ENCODE measurements at places on chromosomes 7 and 10.

DNA sequence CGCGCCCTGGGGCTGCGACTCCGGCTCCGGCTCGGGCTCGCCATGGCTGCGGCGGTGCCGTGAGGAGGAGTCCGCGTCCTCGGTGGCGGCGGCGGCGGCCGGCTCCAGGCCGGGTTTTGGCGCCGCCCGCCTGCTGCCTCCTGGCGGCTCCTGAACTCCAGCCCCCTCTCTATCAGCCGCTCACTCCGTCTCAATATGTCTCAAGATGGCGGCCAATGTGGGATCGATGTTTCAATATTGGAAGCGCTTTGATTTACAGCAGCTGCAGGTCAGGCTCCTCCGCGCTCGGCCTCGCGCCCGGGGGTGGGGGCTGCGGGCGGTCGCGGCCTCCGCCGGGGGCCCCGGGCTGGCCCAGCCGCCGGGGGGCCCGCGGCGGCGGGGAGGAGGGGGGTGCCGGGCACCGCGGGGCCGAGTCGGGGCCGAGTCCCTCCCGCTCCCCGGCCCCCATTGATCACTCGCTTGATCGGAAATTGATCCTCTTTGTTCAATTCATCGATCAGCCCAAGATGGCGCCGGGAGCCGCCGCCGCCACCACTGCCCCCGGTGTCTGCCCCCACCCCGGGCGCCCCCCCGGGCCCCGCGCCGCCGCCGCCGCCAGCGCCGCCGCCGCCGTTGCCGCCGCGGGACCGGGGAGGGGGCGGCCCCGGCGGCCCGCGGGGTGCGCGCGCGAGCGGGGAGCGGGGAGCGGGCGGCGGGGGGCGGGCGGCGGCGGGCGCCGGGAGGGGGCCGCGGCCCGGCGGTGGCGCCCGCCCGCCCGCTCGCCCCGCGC, 1.4 kb upstream of the CUX1 start:
- DNase-seq, result peak; percentile 73

- no peak for DNase-seq
Measured at GRCh38 chr10:109115179-109115578, 808.1 kb downstream of the XPNPEP1 start.

- no peak for DNase-seq
Measured at GRCh38 chr7:142602183-142602582, 147.1 kb upstream of the PRSS1 start.

- no peak for DNase-seq
Measured at GRCh38 chr10:71975871-71976725, 11.9 kb downstream of the CHST3 start.

DNA sequence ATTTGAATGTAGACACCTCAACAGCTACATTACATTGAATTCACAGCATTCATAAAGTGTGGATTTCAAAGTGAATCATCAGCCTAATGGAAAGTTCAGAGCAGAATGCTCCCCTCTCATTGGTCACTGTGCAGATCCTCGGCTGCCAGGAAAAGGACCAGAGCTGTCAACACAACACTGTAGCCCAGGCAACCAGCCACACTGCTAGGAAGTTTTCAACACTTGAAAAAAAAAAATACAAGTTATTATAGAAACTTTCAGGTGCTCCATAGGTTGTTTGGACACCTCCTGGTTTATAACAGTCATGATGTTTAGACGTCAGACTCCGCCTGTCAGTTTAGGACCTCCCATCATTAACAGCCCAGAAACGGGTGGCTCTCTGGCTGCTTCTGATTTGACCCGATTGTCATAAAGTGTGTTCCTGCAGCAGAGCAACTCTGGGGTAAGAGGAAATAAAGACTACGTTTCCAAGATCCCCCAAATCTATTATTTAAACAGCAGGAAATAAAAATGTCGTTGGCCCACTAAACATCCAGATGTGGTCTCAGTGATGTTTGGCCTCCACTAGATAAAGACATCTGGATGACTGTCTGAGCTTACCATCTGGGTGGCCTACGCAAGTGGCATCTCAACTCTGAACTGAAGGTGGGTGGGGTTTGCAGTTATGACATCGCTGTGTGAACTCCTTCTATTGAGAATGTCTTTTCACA, 117.4 kb downstream of the CABCOCO1 start:
- DNase-seq, result peak; percentile 44

DNA sequence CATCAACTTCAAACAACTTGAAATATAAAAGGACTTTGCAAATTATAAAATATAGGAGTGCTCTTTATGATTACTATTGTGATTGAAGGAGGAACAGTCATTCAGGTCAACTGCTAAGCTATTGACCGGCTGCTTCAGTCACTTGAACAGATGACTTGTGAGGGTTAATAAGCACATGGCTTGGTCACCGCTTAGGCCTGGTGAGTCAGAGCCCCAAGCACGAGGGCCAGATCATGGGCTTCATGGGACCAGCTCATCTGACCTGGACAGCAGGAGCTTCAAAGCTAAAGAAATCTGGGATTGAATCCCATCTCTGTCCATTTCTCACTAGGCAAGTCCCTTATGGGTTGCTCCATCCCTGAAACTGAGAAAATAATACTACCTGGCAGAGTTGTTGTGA, 60.4 kb upstream of the ADO start:
- no peak for DNase-seq

- DNase-seq, result no peak
Measured at GRCh38 chr10:77582710-77583115, 54.9 kb downstream of the KCNMA1 start.

GRCh38 chr7:148587076-148587475, 3.5 kb upstream of the C7orf33 start:
- DNase-seq, result no peak

- no peak for DNase-seq
Measured at GRCh38 chr7:156173346-156173745, 361.1 kb upstream of the SHH start.

DNA sequence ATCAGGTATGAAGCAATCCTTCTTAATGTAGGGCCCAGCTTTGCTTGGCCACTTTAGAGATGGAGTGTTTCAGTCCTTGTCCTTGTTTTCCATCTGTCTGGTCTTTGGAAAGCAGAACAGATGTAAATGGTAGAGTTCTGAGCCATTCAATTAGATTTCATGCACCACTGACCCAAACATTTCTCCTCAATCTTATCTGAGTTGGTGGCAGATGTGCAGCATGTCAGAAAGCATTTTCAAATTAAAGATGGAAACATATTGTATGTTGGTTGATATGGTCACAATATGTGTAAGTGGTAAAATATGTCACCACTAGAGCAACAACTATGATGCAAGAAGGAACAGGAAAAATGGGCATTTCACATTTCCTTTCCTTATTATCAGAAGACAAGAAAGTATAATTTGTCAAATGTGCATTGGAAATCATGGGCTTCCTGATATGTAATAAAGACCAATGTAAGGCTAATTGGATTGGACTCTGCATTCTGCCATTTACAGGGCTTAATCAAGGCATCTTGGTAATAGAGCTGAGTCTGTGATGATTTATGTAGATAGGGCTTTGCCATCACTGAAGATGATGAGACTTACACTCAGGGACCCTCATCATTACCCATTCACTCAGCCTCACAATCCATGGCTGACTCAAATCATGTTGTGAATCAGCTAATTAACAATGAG, 750.7 kb downstream of the NRG3 start:
- DNase-seq, result no peak

- no peak for DNase-seq
Measured at GRCh38 chr7:27677912-27678612, 15.4 kb upstream of the HIBADH start.

- DNase-seq, result no peak
Measured at GRCh38 chr7:134450294-134451000, 8.5 kb downstream of the AKR1B1 start.

GRCh38 chr7:117841611-117842010, 31.6 kb downstream of the CTTNBP2 start:
- DNase-seq, result no peak

GRCh38 chr10:31037749-31038148, 6.1 kb upstream of the ZNF438 start:
- no peak for DNase-seq

GRCh38 chr7:138881579-138882188, 83.7 kb upstream of the ATP6V0A4 start:
- no peak for DNase-seq

GRCh38 chr7:91353848-91354247, 89.6 kb downstream of the FZD1 start:
- DNase-seq, result no peak

DNA sequence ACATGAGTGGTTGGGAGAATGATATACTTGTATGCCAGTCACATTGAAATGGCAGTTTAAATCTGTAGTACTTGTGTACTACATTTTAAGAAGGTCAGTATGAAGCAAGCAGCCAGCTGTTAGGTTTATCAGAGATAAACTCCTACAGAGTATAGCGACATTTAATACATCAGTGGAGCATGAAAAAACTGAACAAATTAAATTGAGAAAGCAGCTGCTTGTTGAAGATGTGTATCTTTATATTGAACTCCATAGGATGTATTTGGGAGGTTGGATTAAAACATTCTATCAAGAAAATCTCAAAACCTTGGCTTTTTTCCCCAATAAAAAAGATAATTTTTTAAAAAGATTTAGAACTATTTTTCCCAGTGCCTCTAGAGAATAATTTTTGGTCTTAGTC, 47.8 kb downstream of the PHF14 start:
- DNase-seq, result no peak

- DNase-seq, result no peak
Measured at GRCh38 chr7:33191340-33191739, 62.0 kb downstream of the BBS9 start.

GRCh38 chr10:132849546-132850031, 63.6 kb upstream of the NKX6-2 start:
- DNase-seq, result no peak

DNA sequence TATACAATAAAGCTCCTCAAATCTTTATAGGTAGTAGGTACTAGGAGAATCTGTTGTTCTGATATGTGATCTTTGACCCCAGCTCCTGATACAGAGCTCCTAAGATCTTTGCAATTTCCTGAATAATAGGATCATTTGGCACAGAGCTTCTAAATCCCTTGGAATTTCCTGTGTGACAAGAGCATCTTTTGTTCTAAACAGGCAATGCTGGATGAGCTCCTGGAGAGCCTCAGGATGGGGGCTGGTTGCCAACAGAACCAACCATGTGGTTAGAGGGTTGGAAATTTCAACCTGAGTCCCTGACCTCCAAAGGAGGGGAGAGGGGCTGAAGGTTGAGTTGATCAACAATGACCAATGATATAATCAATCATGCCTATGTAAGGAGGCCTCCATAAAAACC, 629.0 kb downstream of the CCSER2 start:
- DNase-seq, result no peak

DNA sequence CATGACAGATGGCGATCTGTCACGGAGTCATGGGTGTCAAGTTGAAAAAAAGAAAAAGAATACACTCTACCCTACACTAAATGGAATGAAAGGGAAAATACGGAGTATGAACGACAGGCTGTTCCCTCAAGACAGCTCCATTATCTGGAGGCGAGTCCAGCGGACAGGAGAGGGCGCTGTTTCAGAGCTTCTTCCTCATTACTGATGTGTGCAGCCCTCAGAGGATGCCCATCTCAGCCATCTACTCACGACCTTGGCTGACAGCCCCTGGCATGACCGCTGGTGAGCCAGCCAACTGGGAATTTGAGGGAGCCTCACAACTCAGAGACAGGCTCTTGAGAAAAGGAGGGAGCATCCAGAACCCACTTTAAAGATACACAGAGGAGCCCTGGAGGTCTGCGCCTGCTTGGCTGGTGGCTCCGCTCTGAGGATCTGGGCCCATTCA, 49.6 kb upstream of the SMNDC1 start:
- peak; percentile 93 for DNase-seq

GRCh38 chr10:109961174-109962001, 38.1 kb upstream of the XPNPEP1 start:
- DNase-seq, result no peak

GRCh38 chr10:32241946-32242345, 105.0 kb downstream of the EPC1 start:
- DNase-seq, result no peak

- DNase-seq, result peak; percentile 81
Measured at GRCh38 chr10:8060010-8060703, 5.7 kb downstream of the GATA3 start.

- DNase-seq, result no peak
Measured at GRCh38 chr10:14146025-14146424, 184.7 kb downstream of the FRMD4A start.

DNA sequence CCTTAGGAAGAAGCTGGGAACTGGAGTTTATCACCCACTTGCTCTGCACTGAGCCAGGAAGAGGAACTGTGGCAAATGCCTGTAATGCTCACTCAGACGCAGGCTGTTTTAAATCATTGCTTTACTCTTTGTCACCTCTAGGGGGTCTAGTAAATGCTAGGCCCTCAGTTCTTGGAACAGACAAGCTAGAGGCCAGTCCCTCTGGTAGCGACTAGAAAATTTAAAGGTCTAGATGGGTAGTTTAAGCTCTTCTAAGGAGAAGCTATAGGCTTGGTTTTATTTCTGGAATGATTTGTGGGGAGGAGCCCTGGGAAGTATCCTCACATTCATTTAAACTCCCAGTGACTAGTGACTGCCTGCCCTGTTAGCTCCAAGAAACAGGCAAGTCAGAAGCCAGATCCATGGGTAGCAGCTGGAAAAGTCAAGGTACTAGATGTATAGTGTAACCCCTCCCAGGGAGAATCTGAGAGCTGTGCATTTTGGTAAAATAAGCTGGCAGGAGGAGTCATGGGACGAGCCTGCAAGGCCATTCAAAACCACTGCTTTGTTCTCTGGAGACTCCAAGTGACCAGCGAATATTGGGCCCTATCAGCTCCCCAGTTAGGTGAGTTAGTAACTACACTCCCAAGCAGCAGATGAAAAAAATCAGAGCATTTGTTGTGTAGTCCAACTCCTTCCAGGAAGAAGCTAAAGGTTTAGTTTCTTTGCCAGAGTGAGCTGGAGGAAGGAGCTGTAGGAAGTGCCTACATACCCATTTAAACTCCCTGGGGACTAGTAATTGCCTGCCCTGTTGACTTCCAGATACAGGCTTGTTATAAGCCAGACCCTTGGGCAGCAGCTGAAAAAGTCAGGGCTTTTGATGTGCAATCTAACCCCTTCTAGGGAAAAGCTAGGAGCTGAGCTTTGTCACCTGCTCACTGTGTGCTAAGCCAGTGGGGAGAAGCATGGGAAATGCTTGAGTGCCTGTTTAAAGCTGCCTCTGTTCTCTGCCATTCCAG, 68.9 kb downstream of the DYNC1I1 start:
- no peak for DNase-seq

DNA sequence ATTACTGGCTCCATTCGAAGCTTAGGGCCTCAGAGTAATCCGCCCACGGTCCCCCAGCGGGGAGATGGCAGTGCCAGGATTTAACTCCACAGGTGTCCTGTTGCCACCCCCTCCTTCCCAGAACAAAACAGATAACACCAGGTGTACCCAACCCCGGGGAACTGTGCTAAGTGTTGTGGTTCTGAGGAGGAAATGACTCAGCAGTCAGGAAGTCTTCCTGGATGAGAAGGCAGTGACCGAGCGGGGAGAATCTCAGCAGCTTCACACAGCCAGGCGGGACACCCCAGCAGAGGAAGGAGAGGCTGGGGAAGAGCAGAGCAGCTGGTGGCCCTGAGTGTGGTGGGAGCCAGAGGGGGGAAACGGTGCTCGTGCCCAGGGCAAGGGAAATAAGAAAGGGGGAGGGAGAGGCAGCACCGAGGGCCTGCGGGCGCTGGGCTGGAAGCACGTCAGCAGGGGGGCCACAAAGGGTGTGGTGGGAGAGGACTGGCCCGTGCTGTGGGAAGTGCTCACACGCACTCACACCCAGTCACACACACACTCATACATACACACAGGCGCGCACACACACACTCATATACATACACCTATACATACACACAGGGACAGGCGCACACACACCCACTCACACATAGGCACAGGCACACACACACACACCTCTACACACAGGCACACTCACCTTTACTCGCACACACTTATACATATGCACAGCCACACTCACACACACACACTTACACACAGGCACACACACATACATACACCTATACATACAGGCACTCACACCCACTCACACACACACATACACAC, 59.8 kb upstream of the CHST15 start:
- DNase-seq, result peak; percentile 60

- no peak for DNase-seq
Measured at GRCh38 chr10:127283017-127283416, 86.6 kb upstream of the INSYN2A start.
